ENCODE measurements at places on chromosomes 12 and 14.

GRCh38 chr12:101915841-101916240, 38.5 kb downstream of the DRAM1 start:
- no peak for DNase-seq

- DNase-seq, result no peak
Observed at GRCh38 chr12:132413931-132414588, 75.9 kb upstream of the FBRSL1 start.

- DNase-seq, result no peak
Observed at GRCh38 chr14:61463664-61464285, 142.4 kb downstream of the PRKCH start.

GRCh38 chr14:100834082-100834793, 8.3 kb downstream of the MEG3 start:
- no peak for DNase-seq

DNA sequence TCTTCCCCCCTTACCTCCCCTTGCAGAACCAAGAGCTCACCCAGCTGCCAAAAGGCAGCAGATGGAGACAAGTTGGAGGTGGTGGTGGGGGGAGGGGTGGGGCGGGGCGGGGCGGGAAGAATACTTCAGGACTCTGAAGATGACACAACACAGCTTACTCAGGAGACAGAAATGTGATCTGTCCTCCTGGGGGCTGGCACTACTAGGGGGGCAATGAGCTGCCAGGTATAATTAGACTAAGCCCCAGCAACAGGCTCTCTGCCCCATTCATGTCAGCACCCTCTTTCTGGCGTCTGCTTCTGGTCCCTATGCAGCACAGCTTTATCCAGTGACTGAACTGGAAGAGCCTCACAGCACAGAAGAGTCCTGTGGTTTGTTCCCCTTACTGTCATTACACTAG, 407.0 kb downstream of the MED13L start:
- peak; percentile 39 for DNase-seq

GRCh38 chr12:68451261-68452077, 119.3 kb upstream of the MDM1 start:
- peak; percentile 80 for DNase-seq

DNA sequence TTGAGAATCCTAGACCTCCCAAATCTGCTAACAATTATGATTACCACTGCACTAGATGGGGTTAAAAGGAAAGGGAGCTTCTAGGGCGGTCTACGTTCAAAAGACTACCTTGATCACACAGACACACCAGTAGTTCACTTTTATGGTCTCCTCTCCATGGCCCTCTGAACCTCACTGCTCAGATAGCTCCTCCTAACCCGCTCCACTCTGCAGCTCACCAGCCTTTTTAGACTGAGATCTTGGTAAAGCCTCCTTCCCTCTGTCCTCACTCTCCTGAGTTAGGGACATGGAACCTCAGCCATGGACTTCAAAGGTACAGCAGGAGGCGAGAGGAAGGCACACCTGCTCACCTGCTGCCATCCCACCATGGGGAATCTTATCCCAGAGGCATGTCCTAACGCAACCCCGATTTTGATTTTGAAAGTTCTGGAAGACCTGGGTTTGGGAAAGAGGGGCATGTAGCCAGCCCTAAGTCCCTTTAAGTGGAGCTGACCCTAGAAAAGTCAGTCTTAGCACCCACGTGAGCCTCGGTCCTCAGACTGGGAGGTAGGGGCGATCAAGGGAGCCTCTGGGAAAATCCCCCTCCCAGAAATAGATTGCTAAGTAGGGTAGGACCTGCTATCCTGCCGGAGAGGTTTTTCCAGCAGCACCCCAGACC, 1.3 kb downstream of the ZNF219 start:
- peak; percentile 22 for DNase-seq

GRCh38 chr14:75917322-75917945, 64.4 kb downstream of the TGFB3 start:
- DNase-seq, result peak; percentile 79

DNA sequence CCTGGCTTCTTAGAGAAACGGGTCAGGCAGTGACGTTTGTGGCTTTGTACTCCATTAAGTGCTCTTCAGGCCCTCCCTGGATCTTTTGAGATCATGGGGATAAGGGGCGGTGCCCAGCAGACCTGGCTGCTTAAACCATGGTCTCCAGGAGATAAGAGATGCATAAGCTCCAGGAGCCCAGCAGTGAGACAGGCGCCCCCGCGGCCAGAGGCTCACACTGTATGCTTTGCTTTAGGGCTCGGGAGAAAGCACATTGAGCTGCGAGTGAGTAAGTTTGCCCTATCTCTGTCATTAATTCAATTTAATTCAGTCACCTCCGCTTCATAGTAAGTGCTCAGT, 359.5 kb downstream of the CACNA1C start:
- DNase-seq, result peak; percentile 64

DNA sequence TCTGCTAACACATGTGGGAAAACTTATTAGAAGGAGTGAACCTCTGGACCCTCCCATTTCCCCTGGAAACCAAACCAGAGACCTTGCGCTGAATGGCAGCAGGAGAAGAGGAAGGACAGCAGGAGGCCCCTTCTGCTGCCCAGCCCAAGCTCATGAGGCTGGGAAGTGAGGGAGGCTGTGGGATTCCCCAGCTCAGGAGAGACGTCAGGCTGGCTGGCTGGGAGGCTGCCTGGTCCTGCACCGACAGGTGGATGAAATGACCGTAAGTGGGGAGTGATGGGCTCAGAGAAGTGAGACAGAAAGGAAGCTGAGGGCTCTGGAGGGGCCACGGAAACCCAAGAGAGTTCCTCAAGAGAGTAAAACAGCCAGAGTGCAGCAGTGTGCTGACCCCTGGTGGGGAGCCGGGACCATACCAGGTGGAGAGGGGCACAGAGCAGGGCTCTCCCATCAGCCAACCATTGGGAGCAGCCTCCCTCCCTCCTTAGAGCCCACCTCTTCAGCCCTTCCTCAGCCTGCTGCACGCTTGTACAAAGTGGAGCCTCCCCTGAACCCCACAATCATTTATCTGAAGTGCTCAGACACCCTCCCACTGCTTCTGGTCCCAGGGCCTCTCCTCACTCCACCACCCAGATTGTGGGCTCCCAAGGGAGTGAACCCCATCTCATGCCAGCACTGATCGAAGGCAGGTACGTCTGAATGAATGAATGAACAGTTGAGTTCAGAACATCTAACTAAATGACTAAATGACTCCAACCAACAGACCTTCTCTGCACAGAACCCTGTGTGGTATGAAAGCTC, 14.0 kb downstream of the TAMALIN start:
- DNase-seq, result peak; percentile 85

GRCh38 chr12:21892341-21892740, 48.9 kb downstream of the ABCC9 start:
- DNase-seq, result no peak

GRCh38 chr14:33946679-33947476, 4.0 kb downstream of the EGLN3 start:
- DNase-seq, result no peak
